ENCODE measurements at places on chromosomes 3 and 15. TPM values are rescaled to one million over a fixed set of nuclear protein-coding genes. Genes with fewer than 3 reads are reported as not detected.

CPEB1 gene
- polyA plus RNA-seq, result 1.5 TPM

GRCh38 chr15:68285259-68285980 is 7.9 kb downstream of the FEM1B start:
- no peak overlapping the region for H3K4me3 ChIP-seq
- H3K4me1 ChIP-seq, result peaks cover 8% of the 10 kb centered on the region
- H3K27me3 ChIP-seq, result no peaks in the 10 kb centered on the region
- peaks cover 23% of the 10 kb centered on the region for H3K36me3 ChIP-seq

SSUH2 gene
- 38.7 TPM for polyA plus RNA-seq

DNA sequence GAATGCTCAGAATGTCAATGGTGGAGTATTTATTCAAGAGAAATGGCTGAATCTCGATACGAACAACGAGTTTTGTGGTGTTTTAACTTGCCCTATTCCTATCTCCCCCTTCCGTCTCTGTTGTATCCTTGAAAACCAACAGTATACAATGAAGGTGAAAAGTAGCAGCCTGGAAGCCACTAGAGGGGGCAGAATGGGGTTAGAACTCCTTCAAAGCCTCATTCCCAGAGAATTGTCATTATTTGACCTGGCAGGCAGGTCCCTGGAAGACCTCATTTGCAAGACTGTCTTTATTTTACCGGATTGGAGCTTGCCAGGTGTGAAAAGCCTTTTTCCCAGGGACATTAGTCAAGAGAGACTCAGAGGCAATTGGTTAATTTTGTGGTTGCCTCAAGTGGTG is 139.4 kb downstream of the LRRC28 start:
- peaks cover 4% of the 10 kb centered on the region for H3K4me1 ChIP-seq
- no peak for DNase-seq
- H3K36me3 ChIP-seq, result peaks cover 2% of the 10 kb centered on the region
- no peaks in the 10 kb centered on the region for H3K27me3 ChIP-seq
- H3K4me3 ChIP-seq, result no peak overlapping the region
- no peak overlapping the region for H3K27ac ChIP-seq

GPR149 gene
- polyA plus RNA-seq, result not detected
